Mesenchymal stem cell (in vitro differentiated cells and primary cell): ENCODE measurements at places on chromosomes 13 and 19.
A peak's percentile ranks its signal among the peaks of the same experiment; 100 is the strongest.

GRCh38 chr13:73110814-73111213, 52.0 kb downstream of the KLF5 start:
- H3K4me1 ChIP-seq: peaks cover 3% of the 10 kb centered on the region
- no peaks in the 10 kb centered on the region for H3K36me3 ChIP-seq
- H3K27me3 ChIP-seq: no peaks in the 10 kb centered on the region
- no peak overlapping the region for H3K4me3 ChIP-seq

- H3K27ac ChIP-seq: no peak overlapping the region
- H3K4me1 ChIP-seq: no peaks in the 10 kb centered on the region
- no peaks in the 10 kb centered on the region for H3K36me3 ChIP-seq
- no peaks in the 10 kb centered on the region for H3K27me3 ChIP-seq
These were observed 852.7 kb upstream of the KLHL1 start for GRCh38 chr13:70960841-70961443.

- no peaks in the 10 kb centered on the region for H3K27me3 ChIP-seq
- no peak for DNase-seq
- H3K36me3 ChIP-seq: peaks cover 42% of the 10 kb centered on the region
- no peak overlapping the region for H3K27ac ChIP-seq
- peak overlapping the region; percentile 31 for H3K4me3 ChIP-seq
These were observed 1.7 kb downstream of the DMPK start for GRCh38 chr19:45780448-45781213.

GRCh38 chr13:111908981-111909380, 158.0 kb upstream of the SOX1 start:
- H3K4me1 ChIP-seq: no peaks in the 10 kb centered on the region
- no peak overlapping the region for H3K27ac ChIP-seq
- DNase-seq: no peak
- H3K36me3 ChIP-seq: no peaks in the 10 kb centered on the region

GRCh38 chr13:113598081-113598410, 13.5 kb downstream of the TFDP1 start:
- no peaks in the 10 kb centered on the region for H3K4me1 ChIP-seq
- H3K36me3 ChIP-seq: peaks cover 51% of the 10 kb centered on the region
- no peak for DNase-seq

DNA sequence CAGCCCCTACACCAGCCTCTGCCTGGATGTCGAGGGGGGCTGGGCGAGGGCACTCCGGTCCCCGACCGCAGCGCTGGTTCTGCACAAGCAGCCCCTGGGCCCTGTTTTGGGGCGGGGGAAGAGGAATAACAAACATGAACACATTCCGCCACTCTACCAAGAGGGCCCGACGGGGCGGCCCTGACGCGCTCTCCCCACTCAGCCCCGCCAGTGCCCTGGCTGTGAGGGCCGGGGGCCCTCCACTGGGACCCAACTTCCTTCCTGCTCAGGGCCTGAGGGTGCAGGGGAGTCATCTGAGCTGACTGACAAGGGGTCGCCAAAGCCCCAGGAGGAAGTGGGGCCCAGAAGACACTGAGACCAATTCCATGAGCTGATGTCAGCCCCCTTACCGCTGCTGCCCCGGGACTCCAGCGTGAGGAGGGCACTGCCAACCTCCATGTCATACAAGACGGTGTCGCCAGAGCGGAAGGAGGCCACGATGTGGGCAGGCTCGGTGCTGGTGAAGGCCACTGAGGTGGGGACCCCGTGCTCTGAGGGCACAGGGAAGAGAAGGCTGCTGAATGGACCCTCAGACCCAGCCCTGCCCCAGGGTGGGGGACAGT, 5.6 kb upstream of the PRKD2 start:
- H3K27me3 ChIP-seq: no peaks in the 10 kb centered on the region
- peaks cover 74% of the 10 kb centered on the region for H3K36me3 ChIP-seq
- peaks cover 40% of the 10 kb centered on the region for H3K4me1 ChIP-seq
- no peak for DNase-seq
